ENCODE measurements at places on chromosomes 1 and 21. TPM values are rescaled to one million over a fixed set of nuclear protein-coding genes. Genes with fewer than 3 reads are reported as not detected.
A peak's percentile ranks its signal among the peaks of the same experiment; 100 is the strongest.

The CTSK gene
- 3.9 TPM for total RNA-seq

The HMGCS2 gene
- not detected for total RNA-seq

The NKAIN1 gene
- total RNA-seq, result 14.5 TPM

The E2F2 gene
- total RNA-seq, result 7.0 TPM

The SLC35A3 gene
- 22.5 TPM for total RNA-seq

The OR2M3 gene
- total RNA-seq, result not detected

The FAM72B gene
- 48.4 TPM for total RNA-seq

The FALEC gene
- total RNA-seq, result not detected

The BGLAP gene
- 0.22 TPM for total RNA-seq

The KCND3 gene
- 0.09 TPM for total RNA-seq

The NBPF20 gene
- 0.68 TPM for total RNA-seq

The RAB13 gene
- 15.1 TPM for total RNA-seq

The MAP1LC3C gene
- total RNA-seq, result 0.19 TPM

The BRDT gene
- not detected for total RNA-seq

The LCK gene
- 0.32 TPM for total RNA-seq

The OVAAL gene
- total RNA-seq, result not detected

The CLCA2 gene
- not detected for total RNA-seq

GRCh38 chr1:215405211-215405610 lies 161.9 kb upstream of the KCTD3 start:
- no peaks in the 10 kb centered on the region for H3K36me3 ChIP-seq
- no peaks in the 10 kb centered on the region for H3K27me3 ChIP-seq
- DNase-seq, result no peak
- H3K4me1 ChIP-seq, result no peaks in the 10 kb centered on the region
- no peak overlapping the region for H3K27ac ChIP-seq

DNA sequence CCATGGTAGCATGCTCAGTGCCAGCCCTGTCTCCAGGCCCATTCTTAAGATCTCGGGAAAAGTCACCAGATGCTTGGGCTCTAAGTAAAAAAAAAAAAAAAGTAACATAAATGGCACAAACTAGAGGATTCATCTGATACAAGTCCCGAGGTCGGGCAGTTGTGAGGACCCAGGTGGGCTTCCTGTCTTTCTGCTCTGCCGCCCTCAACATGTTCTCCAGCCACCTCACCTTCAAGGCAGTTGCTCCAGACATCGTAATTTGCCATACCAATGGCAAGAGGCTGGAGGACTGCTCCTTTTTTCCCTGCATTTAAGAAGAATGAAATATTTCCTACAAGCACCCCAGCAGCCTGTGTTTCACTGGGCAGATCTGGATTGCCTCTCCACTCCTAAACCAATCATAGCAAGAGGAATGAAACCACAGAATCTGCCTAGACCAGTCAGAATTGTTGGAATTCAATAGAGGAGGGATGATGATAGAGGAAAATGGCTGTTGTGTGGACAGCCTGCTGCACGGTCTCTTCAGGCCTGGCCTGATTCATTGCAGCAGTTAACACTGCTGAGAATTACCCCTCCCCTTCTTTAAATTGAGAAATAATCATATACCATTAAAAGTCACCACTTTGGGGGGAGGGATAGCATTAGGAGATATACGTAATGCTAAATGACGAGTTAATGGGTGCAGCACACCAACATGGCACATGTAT lies 5.4 kb downstream of the HMGN2 start:
- no peaks in the 10 kb centered on the region for H3K27me3 ChIP-seq
- H3K36me3 ChIP-seq, result peaks cover 32% of the 10 kb centered on the region
- H3K27ac ChIP-seq, result peak overlapping the region; percentile 19

- H3K4me1 ChIP-seq, result peaks cover 14% of the 10 kb centered on the region
- no peak overlapping the region for H3K4me3 ChIP-seq
- H3K27me3 ChIP-seq, result no peaks in the 10 kb centered on the region
- DNase-seq, result no peak
- H3K27ac ChIP-seq, result no peak overlapping the region
These were observed 22.4 kb downstream of the LY9 start for GRCh38 chr1:160818207-160818937.

DNA sequence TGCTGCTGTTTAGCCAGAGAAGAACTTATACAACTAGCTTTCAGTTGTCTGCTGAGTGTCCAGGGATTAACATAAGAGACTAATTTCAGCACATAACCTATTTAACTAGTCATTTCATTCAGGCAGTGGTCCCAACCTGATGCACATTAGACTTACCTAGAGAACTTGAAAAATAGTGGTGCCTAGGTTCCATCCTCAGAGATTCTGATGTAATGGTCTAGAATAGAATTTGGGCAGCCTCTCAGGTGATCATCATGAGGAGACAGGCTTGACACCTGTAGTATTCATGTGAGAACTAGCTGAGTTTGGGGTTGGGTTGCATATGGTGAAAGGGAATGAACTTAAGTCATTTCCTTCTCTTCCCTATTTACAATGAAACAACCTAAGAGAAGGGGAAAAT lies 24.8 kb downstream of the CNST start:
- H3K4me3 ChIP-seq, result no peak overlapping the region
- H3K27ac ChIP-seq, result no peak overlapping the region
- DNase-seq, result no peak

DNA sequence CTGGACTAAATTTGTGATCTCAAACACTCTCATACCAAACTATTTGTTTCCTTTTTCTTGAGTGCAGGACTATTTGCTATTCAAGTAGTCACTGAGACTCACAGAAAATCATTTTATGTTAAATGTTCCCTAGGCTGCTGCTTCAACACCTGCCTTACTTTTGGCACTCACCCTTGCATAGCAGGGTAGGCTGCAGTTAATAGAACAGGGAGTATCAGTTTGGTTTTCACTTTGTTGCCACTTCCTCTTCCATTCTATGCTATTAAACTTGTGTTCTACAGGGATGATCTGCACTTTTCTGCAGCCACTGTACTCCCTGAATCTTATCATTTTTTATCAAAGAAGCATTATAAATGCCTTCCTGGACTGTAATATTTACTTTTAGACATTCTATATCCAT lies 148.7 kb upstream of the PRMT6 start:
- H3K4me1 ChIP-seq, result no peaks in the 10 kb centered on the region
- H3K27ac ChIP-seq, result no peak overlapping the region
- no peak for DNase-seq

- H3K27me3 ChIP-seq, result peaks cover 86% of the 10 kb centered on the region
- peak overlapping the region; percentile 52 for H3K4me3 ChIP-seq
- peak; percentile 51 for DNase-seq
These were observed 448 bp downstream of the G0S2 start for GRCh38 chr1:209675565-209676154.

DNA sequence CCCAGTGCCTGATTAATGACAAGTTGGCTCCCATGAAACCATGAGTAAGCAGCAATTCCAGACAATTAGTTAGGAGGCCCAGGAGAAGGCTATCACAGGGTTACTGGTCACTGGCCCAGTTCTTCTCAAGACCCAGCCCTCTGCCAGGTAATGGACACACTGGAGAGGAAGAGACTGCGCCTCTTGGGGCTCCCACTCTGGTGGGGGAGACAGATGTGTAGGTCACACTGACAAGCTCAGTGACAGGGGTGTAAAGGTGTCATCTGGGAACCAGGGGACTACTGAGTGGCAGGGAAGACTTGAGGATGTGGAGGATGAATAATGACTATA lies 4.9 kb downstream of the HPCA start:
- no peak overlapping the region for H3K27ac ChIP-seq
- peaks cover 16% of the 10 kb centered on the region for H3K4me1 ChIP-seq
- peaks cover 65% of the 10 kb centered on the region for H3K27me3 ChIP-seq
- no peak for DNase-seq

GRCh38 chr1:229139331-229140118 lies 131.4 kb upstream of the RAB4A start:
- H3K27ac ChIP-seq, result no peak overlapping the region
- no peak overlapping the region for H3K4me3 ChIP-seq
- no peaks in the 10 kb centered on the region for H3K27me3 ChIP-seq
- H3K4me1 ChIP-seq, result peaks cover 7% of the 10 kb centered on the region

- no peak for DNase-seq
- H3K36me3 ChIP-seq, result peaks cover 11% of the 10 kb centered on the region
- H3K4me3 ChIP-seq, result no peak overlapping the region
These were observed 37.9 kb downstream of the RLF start for GRCh38 chr1:40199126-40199525.

- H3K27me3 ChIP-seq, result no peaks in the 10 kb centered on the region
- no peak overlapping the region for H3K4me3 ChIP-seq
- no peak for DNase-seq
- no peak overlapping the region for H3K27ac ChIP-seq
- H3K36me3 ChIP-seq, result no peaks in the 10 kb centered on the region
These were observed 9.5 kb downstream of the RRP15 start for GRCh38 chr1:218294546-218294945.

GRCh38 chr1:70353601-70354331 lies 756 bp downstream of the ANKRD13C start:
- no peaks in the 10 kb centered on the region for H3K27me3 ChIP-seq
- peaks cover 7% of the 10 kb centered on the region for H3K4me1 ChIP-seq
- H3K27ac ChIP-seq, result peak overlapping the region; percentile 95
- H3K4me3 ChIP-seq, result peak overlapping the region; percentile 73
- peak; percentile 38 for DNase-seq
- no peaks in the 10 kb centered on the region for H3K36me3 ChIP-seq

DNA sequence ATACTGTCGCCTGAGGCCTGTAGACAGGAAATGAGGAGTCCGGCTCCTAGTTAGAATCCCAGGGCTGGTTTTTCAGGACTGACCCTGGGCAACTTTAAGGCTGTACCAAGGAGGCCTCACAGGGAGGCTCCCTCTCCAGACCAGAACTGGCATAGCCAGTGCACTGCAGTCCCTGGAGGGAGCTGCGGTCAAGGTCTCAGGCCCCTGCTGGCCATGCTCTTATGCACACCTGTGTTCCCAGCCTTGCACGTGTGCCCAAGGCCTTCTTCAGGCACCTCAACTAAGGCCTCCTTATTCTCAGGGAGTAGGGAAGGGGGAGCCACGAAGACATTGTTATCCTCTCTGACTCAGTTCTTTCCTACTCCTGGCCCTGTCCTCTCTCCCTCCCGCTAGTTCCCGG lies 22.0 kb upstream of the IFNAR1 start:
- no peak overlapping the region for H3K4me3 ChIP-seq
- H3K27ac ChIP-seq, result no peak overlapping the region
- DNase-seq, result no peak
- H3K27me3 ChIP-seq, result no peaks in the 10 kb centered on the region
- H3K36me3 ChIP-seq, result no peaks in the 10 kb centered on the region
- no peaks in the 10 kb centered on the region for H3K4me1 ChIP-seq

- no peaks in the 10 kb centered on the region for H3K36me3 ChIP-seq
- no peak overlapping the region for H3K27ac ChIP-seq
- DNase-seq, result no peak
These were observed 600.4 kb downstream of the ADGRL2 start for GRCh38 chr1:82401116-82401515.

GRCh38 chr1:86110451-86111129 lies 46.0 kb downstream of the COL24A1 start:
- DNase-seq, result no peak
- no peak overlapping the region for H3K4me3 ChIP-seq
- no peaks in the 10 kb centered on the region for H3K4me1 ChIP-seq
- no peaks in the 10 kb centered on the region for H3K36me3 ChIP-seq

- no peaks in the 10 kb centered on the region for H3K36me3 ChIP-seq
- H3K27me3 ChIP-seq, result no peaks in the 10 kb centered on the region
- DNase-seq, result no peak
- H3K4me3 ChIP-seq, result no peak overlapping the region
- H3K27ac ChIP-seq, result no peak overlapping the region
These were observed 28.3 kb downstream of the PDE4B start for GRCh38 chr1:65820983-65821382.

- H3K4me3 ChIP-seq, result no peak overlapping the region
- no peaks in the 10 kb centered on the region for H3K27me3 ChIP-seq
- no peaks in the 10 kb centered on the region for H3K36me3 ChIP-seq
- no peaks in the 10 kb centered on the region for H3K4me1 ChIP-seq
These were observed 10.8 kb upstream of the TMEM52 start for GRCh38 chr1:1929639-1930545.

DNA sequence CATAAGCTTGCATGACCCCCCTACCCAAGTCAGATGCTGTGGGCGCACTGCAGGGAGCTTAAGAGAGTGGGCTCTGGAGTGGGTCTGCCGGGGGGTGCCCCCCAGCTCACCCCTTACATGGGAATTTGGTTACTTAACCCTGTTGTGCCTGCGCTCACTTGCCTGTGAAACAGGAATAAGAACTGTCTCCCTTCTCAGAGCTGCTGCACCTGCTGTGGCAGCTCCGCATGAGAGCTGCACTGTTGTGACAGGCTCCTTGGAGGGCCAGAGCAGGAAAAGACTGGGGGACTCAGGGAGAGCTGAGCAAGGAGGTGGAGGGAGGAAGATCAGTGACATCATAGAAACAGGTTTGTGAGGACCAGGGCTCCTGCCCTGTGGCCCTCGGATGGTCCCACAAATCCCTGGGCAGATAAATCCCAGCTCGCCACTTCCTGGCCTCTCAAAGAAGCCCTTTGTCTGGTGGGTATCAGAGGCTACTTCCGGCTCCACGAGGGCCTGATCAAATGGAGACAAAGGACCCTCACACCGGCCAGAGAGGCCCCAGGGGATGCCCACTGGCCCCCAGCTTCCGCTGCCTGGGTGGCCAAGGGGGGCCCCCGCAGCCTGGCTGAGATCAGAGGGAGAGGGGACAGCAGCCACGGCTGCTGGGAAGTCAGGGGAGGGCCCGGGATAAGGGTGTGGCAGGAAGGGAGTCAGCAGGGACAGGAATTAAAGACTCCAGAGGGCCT lies 28.9 kb upstream of the LAPTM5 start:
- H3K27ac ChIP-seq, result no peak overlapping the region
- peak; percentile 59 for DNase-seq
- no peaks in the 10 kb centered on the region for H3K27me3 ChIP-seq
- H3K4me3 ChIP-seq, result no peak overlapping the region

DNA sequence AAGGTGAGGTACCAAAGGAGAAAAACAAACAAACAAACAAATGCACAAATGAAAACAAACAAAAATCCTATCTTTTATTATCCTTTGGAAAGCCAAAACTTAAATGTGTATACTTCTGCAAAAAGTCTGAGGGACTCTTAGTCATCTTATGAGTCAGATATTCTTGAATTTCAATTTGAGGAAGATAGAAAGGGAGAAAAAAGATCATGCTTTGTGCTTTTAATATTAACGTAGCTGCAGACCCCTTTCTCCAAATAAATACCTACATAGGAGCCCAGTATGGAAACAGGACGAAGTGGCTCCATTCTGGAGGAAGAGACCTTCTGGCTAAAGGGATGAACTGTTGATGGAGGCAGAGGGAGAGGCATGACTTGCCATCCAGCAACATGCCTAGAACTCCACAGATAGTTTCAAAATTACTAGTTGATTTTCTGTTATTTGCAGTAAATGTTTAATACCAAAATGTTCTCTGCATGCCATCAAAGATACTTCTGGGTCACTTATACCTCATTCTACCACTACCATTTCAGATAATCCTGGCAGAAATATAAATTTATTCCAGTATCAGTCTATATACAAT lies 25.4 kb downstream of the NUP210L start:
- no peaks in the 10 kb centered on the region for H3K27me3 ChIP-seq
- no peaks in the 10 kb centered on the region for H3K4me1 ChIP-seq
- no peaks in the 10 kb centered on the region for H3K36me3 ChIP-seq
- no peak overlapping the region for H3K27ac ChIP-seq

GRCh38 chr21:45871616-45872236 lies 109.8 kb upstream of the COL6A1 start:
- no peak overlapping the region for H3K27ac ChIP-seq
- H3K4me1 ChIP-seq, result peaks cover 9% of the 10 kb centered on the region
- no peak for DNase-seq
- H3K36me3 ChIP-seq, result no peaks in the 10 kb centered on the region

GRCh38 chr1:116001739-116002487 lies 25.6 kb downstream of the SLC22A15 start:
- DNase-seq, result no peak
- no peak overlapping the region for H3K4me3 ChIP-seq
- H3K27me3 ChIP-seq, result no peaks in the 10 kb centered on the region
- H3K27ac ChIP-seq, result no peak overlapping the region
- no peaks in the 10 kb centered on the region for H3K4me1 ChIP-seq
